ENCODE measurements at places on chromosomes 5 and 9.

GRCh38 chr9:118882684-118883083, 486.6 kb downstream of the BRINP1 start:
- no peak for DNase-seq

DNA sequence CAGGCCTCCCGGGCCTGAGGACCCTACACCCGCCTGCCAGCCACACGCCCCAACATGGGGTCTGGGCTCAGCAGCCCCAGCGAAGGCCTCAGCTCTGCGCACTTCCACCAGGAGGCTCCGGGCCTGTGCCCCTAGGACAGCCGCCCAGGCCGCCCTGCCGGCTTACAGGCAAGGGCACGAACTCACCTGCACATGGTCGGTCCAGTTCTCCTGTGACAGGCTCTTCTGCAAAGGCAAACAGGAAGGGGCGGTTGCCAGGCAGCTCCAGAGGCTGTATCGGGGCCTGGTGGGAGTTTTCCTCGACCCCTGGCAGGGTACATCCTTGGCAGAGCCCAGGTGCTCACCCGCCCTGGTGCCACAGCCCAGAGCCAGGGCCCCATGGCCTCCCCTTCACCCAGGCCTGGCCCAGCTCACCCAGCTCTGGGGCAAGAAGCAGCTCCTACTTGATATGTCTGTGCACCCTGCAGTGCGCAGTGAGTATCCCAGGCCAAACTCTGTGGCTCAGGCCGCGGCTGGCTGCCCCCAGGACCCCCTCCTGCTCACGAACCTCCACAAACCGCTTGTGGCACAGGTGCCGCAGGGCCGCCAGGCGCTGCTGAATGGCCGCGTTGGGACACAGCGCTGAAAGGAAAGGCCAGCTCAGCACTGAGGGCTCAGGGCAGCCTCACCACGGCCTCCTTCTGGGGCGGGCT, 52.2 kb upstream of the NRARP start:
- DNase-seq: no peak

DNA sequence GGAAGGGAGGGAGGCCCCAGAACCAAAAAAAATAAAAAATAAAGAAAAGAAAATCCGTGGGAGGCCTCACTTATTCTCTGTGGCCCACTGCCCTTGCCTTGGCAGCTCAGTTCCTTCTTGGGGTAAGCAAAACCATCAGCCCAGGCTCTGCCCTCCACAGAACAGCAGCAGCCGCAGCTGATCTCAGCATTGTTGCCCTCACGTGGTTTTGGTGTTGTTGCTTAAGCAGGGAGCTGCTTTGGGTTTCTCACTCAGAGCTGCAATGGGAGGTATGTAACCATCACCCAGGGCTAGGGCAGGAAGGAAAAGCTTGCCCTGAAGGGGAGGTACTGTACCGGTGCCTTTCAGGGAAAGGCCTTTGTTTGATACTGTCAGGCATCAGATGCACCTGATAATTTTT, 374.7 kb upstream of the WWC1 start:
- DNase-seq: no peak

- DNase-seq: no peak
Measured at GRCh38 chr9:34383904-34384303, 7.2 kb upstream of the MYORG start.

- DNase-seq: no peak
Measured at GRCh38 chr9:77236693-77237092, 59.4 kb downstream of the VPS13A start.

GRCh38 chr5:52895572-52896413, 93.4 kb upstream of the ITGA2 start:
- no peak for DNase-seq

- DNase-seq: no peak
Measured at GRCh38 chr5:64807520-64807919, 38.8 kb downstream of the CWC27 start.

DNA sequence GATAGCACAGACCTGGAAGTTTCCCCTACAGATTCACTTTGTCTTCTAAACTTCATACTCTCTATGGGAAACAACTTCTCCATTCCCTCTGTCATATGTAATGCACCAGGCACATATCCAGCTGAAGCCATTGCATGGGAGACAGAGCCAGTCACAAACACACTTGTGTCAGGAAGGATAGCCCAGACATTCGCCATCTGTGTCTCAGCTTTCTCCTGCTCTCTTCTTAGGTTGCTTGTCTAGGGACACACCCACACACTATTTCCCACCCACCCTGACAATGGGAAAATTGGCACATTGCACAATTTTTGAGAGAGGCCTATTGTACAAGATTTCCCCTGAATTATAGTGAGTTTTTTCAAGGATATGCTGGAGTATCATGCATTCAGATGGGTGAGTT, 158.4 kb upstream of the MPDZ start:
- DNase-seq: no peak

DNA sequence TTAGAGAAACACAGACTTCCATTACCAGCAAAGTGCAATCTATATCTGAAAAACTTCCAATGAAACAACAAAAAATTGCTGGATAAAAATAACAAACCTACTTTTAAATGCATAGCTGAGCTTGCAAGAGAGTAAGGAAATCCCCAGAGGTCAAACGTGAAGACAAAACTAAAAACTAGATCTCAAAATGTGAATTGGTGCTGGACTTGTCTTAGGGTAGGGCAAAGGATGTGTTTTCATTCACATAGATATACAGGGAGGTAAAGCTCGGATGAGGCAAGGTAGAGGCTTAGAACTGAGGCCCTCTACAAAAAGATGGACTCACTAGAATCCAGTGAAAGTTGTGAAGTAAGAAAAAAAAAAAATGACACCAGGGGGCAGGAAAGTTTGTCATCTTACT, 13.6 kb upstream of the RASA1 start:
- DNase-seq: no peak

All from putamen (tissue), 1 donor.